Right kidney (tissue), 9 donors: ENCODE measurements at places on chromosomes 3 and 15.

GRCh38 chr15:58554758-58555157 is 123.0 kb downstream of the LIPC start:
- DNase-seq: no peak

GRCh38 chr15:101526021-101526420 is 36.5 kb upstream of the PCSK6 start:
- no peak for DNase-seq

GRCh38 chr3:33807191-33807590 is 8.8 kb downstream of the PDCD6IP start:
- no peak for DNase-seq

- no peak for DNase-seq
Observed at GRCh38 chr3:112132554-112132953, 494 bp downstream of the GCSAM start.

- DNase-seq: no peak
Observed at GRCh38 chr3:191982481-191982880, 521.5 kb downstream of the PYDC2 start.

GRCh38 chr3:36905545-36905944 is 39.3 kb downstream of the TRANK1 start:
- no peak for DNase-seq

DNA sequence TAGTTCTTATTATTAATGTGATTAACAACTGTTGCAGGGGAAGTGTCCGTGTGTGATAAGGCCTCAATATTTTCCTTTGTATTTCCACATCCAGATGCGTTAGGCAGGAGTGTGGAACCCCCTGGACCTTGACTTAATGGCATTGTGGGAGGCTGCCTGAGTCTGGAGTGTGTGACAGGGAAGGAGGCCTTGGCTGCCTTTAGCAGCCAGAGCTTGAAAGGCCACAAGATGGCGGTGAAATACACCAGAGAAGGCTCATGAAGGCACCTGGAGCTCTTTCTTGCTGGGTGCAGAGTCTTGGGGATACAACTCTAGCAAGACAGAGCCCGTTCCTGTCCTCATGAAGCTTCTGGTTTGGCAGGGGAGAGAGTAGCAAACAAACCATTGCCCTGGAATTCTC is 36.9 kb downstream of the POLR2M start:
- no peak for DNase-seq

- no peak for DNase-seq
Observed at GRCh38 chr3:31550452-31551251, 17.9 kb downstream of the STT3B start.

- DNase-seq: no peak
Observed at GRCh38 chr15:69410248-69410874, 3.8 kb upstream of the KIF23 start.

- no peak for DNase-seq
Observed at GRCh38 chr15:39426552-39427532, 154.0 kb upstream of the THBS1 start.

DNA sequence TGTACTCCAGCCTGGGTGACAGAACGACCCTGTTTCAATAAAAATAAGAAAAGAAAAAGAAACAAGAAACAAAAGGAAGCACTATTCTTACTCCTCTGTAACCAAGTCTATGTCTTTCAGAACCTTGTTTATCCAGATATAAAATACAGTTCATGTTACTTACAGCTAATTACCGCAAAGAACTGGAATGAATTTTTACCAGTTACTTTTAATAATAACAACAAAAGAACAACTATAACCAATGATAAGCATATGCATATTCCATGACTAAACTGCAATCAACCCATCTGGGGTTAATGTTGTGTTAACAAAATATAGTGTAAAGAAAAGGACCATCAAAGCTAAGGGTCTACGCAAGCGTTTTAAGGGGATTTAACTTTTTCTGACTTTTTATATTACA is 123.2 kb downstream of the SNRK start:
- DNase-seq: no peak
